CD4-positive, alpha-beta T cell treated with Interleukin-1 beta for 1 hour (primary cell): ENCODE measurements at places on chromosomes 7 and 10.

DNA sequence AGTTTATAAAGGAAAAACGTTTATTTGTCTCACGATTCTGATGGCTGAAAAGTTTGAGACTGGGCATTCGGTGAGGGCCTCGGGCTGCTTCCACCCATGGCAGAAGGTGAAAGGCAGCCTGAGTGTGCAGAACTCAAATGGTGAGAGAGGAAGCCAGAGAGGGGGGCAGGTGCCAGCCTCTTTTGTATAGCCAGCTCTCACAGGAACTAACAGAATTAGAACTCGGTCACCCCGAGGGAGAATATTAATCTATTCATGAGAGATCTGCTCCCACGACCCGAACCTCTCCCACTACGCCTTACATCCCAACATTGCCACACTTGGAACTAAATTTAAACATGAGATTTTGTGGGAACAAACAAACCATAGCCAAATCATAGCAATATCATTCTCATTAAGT, 112.6 kb downstream of the ZPBP start:
- no peak for DNase-seq

DNA sequence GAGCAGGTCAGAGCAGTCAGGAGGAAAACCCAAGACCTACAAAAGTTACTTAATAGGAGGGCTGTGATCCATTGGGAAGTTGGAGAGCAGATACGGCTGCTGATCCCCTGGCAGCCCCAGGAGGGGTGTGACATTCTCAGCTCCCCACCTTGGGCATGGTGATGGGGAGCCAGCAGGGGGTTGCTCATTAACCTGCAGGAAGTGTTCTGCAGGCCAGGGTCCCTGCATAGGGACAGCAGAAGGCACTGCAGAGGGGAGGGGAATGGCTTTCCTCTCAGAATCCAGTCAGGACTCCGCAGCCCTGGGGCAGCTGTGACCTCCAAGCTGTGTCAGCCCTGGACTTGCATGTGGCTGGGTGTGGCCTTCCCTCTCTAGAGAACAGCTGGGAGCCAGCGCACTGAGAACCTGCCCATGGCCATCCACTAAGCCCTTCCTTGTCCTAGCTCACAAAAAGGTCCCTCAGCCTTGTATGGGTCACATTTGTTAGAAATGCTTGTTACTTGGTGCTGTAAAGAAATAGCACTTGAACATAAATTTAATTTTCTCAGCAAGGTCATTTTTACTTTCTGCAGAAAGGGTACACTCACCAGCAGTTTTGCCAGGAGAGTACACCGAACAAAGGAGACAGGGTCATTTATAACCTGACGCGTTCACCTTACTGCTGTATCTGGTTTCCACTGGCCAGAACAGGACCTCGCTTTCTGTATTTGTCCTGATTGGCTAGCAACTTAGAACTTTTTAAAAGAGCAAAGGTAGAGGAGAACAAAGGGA, 169.6 kb downstream of the COBL start:
- no peak for DNase-seq

- no peak for DNase-seq
Measured at GRCh38 chr7:71591876-71592275, 459.9 kb downstream of the GALNT17 start.

DNA sequence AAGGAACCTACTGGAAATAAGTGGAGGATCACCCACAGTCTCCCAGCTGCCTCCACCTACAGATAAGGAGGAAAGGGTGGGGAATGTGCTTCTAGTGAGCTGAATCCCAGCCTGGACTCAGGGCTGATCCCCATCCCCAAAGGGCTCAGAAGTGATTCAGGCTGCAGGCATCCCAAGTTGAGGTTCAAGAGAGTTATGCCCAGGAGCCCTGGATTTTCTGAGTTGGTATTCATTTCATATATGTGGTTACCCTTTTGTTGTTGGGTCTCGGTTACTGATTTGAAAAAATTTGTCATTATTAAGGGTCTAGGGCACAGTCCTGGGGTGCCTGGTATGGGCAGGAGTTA, 30.0 kb upstream of the SRGN start:
- no peak for DNase-seq
